Fibroblast of skin of back (primary cell): ENCODE measurements at places on chromosomes 4 and X.

- DNase-seq, result no peak
Measured at GRCh38 chr4:181258569-181258968, 984.6 kb upstream of the TENM3 start.

- DNase-seq, result no peak
Measured at GRCh38 chrX:130999360-130999759, 58.8 kb upstream of the ARHGAP36 start.

DNA sequence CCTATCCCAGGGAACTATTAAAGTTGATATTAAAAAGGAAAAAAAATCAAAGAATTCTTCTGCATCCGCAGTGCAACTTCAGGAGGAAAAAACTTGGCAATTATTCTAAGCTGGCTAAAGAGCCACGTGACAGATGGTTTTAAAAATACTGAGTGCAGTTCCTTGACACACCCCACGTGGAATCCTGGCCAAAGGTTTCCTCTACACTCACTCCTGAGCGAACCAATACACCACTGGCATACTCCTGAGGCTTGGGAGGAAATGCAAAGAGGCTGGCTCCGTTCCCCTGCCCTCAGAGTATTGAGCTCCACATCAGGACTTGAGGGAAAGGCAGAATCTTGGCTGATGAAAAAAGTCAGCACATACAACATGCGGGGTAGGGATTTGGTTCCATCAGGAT lies 133.8 kb upstream of the ATP6AP2 start:
- no peak for DNase-seq

- no peak for DNase-seq
Measured at GRCh38 chrX:13741695-13742094, 7.1 kb downstream of the OFD1 start.

GRCh38 chrX:29231800-29232199 lies 644.6 kb downstream of the IL1RAPL1 start:
- DNase-seq, result no peak

DNA sequence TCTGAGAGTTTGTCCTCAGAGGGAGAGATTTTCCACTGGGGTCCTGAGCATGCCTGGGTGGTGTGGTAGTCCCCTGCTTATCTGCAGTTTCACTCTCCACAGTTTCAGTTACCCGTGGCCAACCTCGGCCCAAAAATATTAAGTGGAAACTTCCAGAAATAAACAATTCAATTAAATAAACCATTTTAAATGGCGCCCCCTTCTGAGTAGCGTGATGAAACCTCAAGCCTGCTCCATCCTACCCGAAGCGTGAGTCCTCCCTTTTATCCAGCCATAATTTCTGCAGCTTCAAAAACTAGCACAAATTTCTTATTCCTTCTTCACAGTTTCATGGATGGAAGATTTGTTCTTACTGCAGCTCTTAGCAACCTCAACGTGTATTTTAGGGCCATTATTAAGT lies 26.7 kb downstream of the PNMA6E start:
- DNase-seq, result no peak

DNA sequence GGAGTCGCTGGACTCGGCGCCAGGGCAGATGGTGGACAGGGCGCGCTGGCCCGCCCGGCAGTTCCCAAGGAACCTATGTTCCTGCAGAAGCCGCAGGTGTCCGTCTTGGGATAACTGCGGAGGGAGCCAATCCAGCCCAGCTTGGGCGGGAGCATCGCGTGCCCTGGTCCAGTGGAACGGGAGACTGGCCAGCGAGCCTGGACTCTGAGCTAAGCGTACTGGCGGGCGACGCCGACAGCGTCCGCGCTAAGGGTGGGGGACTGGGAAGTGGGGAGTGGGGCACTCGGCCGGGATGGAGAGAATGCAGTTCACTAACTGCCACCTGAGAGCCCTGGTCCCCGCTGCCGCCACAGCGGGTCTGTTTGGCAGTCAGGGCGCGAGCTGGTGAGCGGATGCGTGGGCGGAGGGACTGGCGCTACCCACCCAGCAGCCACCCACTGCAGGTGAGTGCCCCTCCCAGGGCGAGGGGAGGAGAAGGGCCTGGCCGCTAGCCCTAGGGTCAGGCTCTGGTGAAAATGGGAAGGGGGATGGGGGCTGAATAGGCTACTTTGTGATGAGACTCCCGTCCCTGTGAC lies 1.3 kb upstream of the MAMLD1 start:
- DNase-seq, result no peak

DNA sequence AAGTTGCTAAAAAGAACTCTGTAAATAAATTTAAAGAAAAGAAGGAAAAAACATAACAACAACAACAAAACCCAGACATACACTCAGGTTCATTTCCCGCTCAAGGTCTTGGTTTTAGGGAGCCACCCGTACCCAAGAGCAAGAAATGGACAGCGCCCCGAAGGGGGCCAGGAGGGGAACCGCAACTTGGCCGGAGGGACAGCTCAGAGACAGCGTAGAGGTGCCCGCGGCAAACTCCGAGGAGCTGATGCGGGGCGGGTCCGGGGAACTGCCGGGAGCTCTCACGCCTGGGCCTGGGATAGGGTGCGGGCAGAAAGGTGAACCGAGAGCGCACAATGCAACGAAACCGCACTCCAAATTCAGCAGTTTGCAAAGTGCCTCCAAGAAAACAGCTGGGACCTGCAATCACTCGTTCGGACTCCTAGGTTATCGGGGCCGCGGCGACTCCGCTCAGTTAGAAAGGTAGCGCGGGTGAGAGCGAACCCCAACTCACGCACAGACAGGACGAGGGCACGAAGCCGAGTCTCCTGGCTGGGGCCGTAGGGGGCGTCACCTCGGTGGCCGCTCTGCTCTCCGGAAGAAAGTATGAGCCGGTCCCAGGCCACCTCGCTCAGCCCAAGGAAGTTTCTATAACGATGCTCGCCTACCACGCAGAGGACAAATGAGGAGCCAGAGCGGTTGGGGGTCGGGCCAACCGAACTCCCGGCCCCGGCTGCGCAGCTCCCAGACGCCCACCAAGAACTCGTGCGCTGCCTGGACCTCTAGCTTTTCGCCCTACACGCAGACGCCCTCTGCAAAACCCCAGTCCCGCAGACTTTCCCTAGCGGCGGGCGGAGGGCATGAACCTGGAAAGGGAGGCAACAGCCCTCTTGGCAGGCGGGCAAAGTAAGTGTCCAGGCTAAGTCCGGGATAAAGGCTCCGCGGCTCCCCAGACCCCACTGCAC lies 1.4 kb downstream of the NDNF start:
- DNase-seq, result peak; percentile 76

DNA sequence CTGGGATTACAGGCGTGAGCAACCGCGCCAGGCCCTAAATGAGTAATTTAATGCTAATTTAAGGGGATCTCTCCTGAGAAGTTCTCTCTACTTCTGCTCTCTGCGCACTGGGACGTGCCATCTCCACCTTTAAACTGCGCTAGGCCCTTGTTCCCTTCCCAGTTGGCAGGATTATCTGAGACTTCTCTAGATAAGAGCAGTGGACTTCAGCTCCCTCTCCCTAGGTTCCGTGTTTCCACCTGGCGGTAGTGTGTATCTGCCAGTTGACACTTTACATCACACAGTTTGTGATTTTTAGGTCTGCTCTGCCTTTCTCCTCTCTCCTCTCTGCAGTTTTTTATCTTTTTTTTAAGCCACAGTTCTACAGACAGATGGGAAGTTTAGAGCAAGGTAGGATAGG lies 40.2 kb downstream of the ARHGAP10 start:
- no peak for DNase-seq

DNA sequence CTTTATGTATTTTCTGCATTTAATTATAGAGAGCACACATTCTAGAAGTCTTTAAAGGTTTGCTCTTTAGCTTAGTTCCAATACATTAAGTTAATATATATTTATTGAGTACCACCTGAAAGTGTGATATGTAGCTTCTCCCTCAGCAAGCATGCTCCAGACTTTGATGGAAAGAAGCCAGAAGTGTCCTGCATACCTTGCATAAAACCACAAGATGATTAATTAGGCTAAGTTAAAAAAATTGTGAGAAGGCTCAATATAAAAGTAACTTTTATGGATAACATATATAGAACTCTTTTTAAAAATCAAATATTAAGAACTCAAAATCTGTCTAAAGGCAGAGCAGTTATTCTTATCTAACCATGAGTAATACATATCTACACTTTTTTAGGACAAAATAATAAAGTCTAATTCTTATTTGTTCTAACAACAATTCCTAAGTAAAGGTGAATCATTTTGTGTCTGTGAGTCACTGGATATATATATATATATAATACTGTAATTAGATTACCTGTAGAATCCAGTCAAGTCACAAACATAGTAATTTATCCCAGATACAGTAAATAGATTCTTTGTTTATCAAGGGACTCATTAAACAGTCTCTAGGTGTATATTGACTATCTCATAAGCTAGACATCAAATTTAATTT lies 51.2 kb downstream of the INTS12 start:
- DNase-seq, result no peak

DNA sequence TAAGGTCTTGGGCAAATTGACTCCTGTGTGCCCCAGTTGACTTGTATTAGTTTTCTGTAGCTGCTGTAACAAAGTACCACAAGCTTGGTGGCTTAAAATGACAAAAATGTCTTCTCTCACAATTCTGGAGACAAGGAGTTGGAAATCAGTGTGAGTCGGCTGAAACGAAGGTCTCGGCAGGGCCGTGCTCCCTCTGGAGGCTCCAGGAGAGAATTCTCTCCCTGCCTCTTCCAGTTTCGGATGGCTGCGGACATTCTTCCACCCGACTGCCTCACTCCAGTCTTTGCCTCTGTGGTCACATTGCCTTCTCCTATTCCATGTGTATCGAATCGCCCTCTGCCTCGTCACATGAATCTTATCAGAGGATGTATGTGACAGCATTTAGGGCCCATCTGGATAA lies 66.0 kb upstream of the PHOX2B start:
- peak; percentile 7 for DNase-seq

GRCh38 chr4:534576-535151 lies 35.7 kb downstream of the PIGG start:
- DNase-seq, result no peak

DNA sequence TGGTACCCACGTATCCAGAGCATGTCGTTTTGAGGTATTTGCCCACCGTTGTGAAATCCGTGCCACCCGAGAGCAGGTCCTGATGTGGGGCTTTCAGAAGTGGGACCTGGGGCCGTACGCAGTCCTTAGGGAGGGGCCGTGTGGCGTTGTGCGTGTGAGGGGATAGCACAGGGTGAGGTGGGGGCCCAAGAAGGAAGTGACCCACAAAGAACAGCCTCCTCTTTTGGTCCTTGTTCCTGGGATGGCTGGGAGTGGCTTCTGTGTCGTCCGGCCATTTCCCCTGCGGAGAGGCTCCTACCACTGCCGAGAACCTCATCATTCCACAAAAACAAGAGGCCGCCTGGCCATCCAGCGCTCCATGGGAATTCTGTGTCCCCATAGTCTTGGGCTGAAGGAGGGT lies 17.0 kb upstream of the MSANTD1 start:
- no peak for DNase-seq

DNA sequence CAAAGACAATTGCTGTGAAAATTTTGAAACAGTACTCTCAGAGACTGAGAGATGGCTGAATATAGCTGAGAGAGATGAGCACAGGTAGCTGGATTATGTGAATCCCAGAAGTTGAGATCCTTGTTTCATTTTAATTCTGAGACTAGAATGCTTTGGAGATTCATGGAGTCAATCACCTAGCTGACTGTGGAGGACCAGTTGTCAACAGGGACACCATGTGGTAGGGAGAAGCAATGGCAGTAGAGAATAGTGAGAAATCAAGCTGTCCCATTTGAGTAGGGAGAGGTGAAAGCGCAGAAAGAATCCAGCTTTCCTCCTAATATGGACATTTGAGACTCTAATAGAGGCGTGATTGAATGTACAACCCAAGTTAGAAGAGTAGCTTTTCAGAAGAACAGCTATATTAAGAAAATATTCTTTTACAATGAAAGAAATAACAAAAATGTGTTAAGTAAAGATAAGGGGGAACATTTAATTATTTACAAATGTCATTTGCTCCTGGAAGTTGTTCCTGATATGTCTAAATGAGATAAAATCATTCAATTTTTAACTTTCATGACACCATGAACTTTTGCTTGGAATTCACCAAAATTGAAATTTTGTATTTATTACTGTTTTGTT lies 30.3 kb upstream of the GLRB start:
- peak; percentile 82 for DNase-seq

DNA sequence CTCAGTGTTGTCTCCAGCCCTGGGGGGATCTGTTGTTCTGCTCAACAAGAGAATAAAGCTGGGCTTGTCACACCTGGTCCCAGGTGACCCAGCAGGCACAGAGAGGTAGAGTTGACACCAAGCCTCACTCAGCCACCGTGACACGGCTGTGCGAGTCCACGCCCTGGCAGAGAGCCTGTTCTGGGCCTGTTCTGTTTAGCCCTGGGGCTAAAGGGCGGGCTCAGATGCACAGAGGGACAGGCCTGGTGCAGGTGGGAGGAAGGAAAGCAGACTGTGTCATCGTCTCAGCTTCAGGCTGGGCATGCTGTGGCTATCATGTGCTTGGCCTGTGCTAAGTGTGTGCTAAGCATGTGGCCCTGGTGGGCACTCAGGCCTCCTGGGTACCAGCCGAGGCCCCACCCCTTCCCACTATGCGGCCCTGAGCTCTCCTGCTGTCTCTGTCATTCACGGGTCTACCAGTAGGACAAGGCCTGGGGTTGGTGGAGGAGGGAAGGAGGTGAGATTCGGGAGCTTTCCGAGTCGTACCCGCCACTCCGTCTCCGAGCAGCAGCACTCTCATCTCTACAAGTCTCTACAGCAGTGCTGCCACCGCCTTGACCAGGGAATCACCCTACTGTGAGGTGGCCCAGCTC lies 10.8 kb downstream of the WFS1 start:
- DNase-seq, result no peak

DNA sequence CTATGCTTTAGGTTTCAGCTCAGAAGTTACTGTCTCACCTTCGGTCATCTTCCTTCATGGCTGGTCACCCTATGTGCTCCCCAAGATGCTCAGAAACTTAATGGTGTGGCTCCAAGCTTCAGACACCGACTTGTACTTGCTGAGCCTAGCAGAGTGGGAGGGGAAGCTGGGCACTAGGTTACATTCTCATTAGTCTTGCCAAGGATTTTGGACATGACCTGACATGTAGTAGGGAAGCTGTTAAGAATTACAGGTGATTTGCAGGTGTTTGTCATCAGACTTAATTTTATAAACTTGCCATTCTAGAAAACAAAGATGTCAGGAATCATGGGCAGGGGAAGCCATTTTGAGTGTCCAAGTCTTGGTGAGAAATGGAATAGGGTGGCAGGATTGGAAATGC lies 72.4 kb downstream of the CCNG2 start:
- DNase-seq, result no peak

DNA sequence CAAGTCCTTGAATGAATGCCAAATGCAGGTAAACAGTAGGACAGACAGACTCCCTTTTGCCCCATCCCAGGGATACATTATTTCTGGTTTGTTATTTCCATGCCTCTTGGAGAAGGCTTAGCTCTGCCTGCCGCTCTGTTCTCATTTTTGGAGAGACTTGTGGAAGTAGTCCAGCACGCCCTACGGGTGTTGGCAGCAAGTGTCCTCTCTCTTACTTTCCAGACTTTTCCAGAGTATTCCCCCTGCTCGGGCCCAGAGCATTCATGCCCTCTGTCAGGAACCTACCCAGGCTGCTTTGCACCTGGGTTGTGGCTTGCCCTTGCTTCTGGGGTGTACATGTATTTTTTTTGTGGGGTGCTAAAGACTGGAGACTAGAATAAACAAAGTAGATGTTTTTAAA lies 15.3 kb downstream of the SLC34A2 start:
- DNase-seq, result no peak
